CD4-positive, alpha-beta T cell treated with Interferon gamma for 1 hour (primary cell): ENCODE measurements at places on chromosomes 1 and 21.

DNA sequence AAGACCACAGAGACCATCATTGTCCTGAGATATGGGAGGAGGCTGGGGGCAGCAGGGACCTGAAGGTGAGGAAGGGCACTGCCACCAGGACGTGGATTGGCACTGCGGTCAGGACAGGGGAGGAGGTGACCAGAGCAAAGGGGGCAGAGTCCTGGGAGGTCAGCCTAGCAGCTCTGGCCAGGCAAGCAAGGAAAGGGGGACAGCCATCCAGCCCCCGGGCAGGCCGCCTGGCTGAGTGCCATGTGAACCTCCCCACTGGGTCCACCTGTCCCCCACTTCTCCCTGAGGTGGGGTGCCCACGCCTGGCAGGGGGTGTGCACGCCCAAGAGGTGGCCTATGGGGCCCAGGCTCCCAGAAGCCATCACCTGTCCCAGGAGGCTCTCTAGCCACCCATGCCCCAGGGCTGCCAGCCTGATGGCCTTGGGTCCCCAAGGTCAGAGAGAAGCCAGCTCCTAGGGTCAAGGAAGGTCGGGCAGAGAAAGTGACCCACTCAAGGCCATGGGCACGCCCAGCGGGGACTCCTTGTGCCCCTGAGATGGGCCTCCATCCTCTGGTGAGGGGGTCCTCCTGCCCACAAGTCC lies 17.6 kb upstream of the PTTG1IP start:
- no peak for DNase-seq

DNA sequence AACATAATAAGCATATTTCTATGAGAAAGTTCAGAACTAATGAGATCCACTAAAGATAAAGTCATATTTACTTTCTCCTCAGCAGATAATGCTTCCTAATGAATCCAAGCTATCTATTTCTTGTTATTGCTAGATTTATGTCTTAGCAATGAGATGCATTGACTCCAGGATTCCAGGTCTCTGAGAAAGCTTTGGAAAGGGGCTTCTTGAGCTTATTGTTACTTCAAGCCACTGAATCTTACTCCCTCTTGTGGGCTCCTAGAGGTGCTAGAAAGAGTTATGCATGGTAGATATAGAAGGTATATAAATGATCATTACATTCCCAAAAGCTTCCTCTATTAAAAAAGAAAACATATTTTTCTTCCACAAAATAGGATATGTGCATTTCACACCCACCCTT lies 246.4 kb upstream of the ADAMTS5 start:
- no peak for DNase-seq

DNA sequence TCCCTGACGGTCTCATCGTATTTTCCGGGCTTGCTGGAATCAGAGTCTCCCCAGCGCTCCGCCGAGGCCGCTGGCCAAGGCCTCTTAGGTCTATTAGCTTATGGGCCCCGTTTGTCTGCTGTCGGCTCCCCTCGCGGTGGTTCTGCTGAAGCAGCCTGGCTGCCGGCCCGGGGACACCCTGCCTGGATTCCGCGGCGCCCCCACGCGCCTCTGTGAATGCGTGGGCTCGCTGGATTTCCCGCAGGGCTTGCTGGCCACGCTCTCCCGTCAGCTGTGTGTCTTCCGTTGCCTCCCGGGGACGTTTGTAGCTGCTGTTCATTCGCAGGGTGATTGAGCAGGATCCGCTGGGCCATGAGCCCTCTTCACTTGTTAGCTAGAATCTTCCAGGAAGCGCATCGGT lies 8.4 kb downstream of the LRRC3 start:
- DNase-seq, result no peak

DNA sequence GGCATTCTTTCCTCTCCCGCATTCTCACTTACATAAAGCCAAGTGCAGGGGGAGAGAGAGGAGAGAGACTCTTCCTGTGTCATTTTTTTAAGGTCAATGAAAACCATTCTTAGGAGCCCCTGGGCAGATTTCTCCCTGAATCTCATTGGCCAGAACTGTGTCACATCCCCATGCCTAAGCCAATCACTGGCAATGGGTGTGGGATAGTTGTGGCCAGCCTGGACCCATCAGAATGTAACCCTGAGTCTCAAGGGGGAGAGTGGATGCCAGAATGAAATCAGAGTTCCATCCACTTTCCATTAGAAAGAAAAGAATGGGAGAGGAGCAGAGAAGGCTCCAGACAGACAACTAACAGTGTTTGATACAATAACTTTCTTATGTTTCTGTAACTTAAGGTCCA lies 31.2 kb upstream of the COQ8A start:
- no peak for DNase-seq

DNA sequence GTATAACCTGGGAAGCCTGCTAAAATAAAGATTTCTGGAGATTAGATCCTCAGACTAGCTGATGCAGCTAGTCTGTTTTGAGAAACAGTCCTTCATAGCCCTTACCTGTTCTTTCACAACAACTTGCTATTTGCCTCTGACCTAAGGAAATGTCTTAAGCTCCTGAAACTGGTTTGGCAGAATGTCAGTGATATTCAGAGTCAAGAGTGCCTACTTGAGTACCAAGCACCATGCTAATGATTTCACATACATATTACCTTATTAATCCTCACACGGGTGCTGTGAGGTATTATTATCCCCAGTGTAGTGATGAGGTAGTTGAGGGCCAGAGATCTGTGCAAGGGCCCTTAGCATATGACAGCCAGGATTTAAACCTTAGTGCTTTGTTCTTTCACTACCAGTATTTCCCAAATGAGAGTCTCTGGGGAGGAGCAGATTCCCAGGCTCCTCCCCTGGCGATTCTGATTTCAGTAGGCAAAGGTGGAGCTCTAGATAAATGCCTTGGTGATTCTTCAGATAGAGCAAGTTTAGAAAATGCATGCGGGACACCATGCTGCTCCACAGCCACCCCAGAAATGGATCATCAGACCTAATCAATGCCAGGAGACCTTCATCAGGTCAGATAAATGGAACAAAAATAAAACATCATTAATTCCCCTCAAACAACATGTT lies 47.4 kb upstream of the WNT2B start:
- DNase-seq, result no peak

GRCh38 chr1:221636967-221637366 lies 104.9 kb downstream of the DUSP10 start:
- DNase-seq, result no peak

GRCh38 chr1:20950679-20951078 lies 163.6 kb upstream of the HP1BP3 start:
- DNase-seq, result no peak

- no peak for DNase-seq
Observed at GRCh38 chr1:59804301-59804700, 10.4 kb upstream of the HOOK1 start.

GRCh38 chr1:94105581-94105952 lies 15.4 kb downstream of the ABCA4 start:
- no peak for DNase-seq

DNA sequence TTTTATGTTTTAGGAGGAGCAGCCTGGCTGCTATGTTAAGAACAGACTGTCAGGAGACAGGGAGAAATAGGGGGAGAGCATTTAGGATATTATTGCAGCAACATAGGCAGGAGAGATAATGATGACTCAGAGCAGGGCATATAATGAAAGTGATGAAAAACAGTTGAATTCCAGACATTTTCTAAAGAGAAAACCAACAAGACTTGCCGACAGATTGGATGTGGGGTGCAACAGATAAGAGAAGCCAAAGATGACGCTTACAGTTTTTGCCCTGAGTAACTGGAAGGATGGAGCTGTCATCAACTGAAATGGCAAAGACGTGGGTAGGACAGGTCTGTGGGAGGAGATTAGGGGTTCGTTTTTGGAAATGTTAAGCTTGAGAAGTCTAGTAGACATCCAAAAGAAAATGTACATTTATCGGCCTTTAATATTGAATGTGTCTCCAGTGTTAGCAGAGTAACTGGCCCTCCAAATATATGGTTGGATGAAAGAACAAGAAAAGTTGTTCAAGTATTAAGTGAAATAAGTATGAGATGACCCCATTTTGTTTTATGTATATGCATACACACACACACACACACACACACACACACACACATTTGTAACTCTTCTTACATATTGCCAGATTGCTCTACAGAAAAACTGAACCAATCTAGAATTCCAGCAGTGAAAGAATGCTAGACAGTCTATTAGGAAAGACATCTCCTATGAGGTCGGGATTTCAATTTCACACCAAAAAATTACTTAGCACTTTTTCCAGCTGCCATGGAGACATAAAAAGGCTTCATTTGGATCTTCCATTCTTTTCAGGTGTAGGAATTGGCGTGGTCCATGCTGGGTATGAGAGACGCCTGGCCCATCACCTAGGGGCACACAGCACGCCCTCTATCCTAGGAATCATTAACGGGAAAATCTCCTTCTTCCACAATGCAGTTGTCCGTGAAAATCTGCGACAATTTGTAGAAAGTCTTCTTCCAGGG lies 17.2 kb downstream of the DNAJC16 start:
- no peak for DNase-seq

GRCh38 chr1:43537423-43538142 lies 6.9 kb downstream of the PTPRF start:
- DNase-seq, result no peak

DNA sequence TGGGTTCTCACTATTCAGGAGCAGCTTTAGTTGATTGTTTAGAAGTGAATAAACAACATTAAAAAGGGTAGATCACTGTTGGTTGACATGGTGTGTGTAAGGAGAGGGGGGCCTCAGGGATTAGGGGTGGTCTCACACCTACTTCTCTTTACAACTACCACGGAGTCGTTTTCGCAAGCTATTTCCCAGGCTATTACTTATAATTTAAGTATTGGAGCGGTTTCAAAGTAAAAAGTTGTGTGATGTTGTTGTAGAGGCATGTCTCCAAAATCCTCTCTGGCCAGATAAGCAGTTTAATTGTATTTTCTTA lies 1.3 kb downstream of the GPSM2 start:
- DNase-seq, result no peak

DNA sequence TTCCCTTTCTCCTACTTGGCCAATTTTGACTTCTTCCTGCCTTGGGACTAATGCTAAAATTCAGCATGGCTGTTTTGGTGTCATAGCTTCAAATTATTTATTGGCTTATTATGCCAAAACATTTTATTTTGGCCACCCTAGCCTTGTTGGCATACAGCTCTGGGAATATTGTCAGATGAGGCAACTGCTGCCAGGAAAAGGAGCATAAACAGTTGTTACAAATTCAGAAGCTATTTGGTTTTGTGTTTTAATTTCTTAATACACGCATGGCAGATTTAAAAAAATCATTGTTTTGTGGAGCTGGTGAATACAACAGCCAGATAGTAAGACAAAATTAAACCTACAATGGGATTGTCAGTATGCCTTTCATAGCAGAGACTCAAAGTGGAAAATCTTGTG lies 66.8 kb upstream of the BCL10 start:
- DNase-seq, result no peak

DNA sequence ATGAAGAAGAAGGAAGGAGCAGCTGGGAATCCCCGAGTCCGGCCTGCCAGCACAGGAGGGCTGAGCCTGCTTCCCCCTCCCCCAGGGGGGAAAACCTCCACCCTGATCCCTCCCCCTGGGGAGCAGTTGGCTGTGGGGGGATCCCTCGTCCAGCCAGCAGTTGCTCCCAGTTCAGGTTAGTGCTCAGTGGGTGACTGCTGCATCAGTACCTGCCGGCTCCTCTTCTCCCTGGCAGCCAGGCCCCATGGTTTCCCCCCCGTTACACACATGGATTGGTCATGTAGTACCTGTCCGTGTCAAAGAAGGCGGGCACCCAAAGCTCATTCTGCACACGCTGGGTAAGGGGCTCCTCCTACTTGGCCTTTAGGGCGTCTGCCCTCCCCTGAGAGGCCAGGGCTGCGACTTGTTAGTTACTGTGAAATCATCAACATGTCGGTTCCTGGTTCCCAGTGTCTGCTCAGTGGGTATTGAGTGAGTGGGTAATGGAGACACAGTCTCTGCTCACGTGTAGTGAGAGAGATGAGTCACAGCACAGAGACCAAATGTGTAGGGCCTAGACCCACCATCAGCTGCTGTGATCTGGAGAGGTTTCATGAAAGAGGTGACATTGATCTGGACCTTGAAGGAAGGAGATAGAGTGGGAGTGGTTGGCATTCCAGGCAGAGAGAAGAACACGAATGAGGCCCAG lies 11.5 kb downstream of the NECAP2 start:
- DNase-seq, result no peak

DNA sequence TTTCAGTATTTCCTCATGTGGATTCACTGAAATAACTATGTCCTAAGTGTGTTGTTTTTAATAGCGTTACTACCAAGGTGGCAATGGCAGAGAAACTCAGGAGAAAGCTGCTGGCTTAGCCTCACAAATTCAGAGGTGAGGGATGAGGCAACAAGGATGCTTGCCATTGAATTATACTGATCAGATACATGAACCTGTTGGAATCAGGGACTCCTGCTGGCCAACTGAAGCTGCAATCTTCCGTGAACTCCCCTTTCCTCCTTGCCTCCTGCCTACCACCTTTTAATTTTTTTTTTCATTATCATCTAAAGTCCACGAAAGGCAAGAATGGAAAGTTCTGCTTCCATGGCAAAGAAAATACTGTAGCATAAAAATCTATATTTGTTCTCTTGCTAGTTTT lies 254.7 kb downstream of the NFIA start:
- no peak for DNase-seq

DNA sequence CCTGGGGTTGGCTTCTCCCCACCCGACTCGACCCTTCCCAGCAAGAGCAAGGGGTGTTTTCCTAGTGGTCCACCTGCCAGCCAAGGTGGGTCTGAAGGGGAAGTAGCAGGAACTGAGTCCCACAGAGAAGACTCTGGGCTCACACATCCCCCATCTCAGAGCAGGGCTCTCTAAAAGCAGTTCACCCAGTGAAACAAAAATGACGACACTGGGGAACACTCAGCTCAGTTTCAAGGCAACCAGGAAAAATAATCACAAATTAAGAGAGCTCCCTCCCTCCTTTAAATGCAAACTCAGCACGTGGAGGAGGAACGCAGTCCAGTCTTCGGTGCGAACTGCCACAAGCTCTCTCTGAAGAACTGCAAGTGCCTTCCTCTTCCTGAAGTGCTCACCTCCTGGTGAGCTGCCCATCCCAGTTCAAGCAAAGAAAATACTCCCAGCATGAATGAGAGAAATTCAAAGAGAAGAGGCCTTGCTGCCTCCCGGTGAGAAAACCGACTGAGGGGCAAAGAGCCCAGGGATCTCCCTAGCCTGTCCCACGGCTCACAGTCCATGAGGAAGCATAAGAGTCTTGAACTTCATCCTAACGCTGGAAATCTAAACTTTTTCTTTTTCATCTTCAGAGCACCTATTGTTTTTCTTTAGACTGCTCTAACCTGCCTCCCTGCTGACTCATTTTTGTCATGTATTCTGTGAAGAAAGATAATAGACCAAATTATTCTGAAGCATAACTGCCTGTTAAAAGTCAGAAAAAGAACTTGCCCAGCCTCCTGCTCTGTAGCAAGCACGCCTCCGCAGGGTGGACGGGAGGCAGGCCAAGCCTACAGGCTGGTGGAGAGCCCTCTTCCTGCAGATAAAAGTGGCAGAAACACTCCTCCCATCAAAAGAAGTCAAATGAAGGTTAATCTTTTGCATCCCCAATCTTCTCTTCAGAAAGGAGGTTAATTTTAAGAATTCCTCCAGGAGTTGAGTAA lies 281.4 kb downstream of the HHIPL2 start:
- DNase-seq, result no peak
